ENCODE measurements at places on chromosomes 16 and 17.

- no peak for DNase-seq
Observed at GRCh38 chr16:53925107-53925410, 221.1 kb downstream of the FTO start.

- no peak for DNase-seq
Observed at GRCh38 chr17:70295731-70296130, 126.4 kb downstream of the KCNJ2 start.

GRCh38 chr17:7060165-7060891 is 16.4 kb upstream of the SLC16A11 start:
- no peak for DNase-seq

- DNase-seq, result no peak
Observed at GRCh38 chr16:73002866-73003265, 45.1 kb downstream of the ZFHX3 start.

DNA sequence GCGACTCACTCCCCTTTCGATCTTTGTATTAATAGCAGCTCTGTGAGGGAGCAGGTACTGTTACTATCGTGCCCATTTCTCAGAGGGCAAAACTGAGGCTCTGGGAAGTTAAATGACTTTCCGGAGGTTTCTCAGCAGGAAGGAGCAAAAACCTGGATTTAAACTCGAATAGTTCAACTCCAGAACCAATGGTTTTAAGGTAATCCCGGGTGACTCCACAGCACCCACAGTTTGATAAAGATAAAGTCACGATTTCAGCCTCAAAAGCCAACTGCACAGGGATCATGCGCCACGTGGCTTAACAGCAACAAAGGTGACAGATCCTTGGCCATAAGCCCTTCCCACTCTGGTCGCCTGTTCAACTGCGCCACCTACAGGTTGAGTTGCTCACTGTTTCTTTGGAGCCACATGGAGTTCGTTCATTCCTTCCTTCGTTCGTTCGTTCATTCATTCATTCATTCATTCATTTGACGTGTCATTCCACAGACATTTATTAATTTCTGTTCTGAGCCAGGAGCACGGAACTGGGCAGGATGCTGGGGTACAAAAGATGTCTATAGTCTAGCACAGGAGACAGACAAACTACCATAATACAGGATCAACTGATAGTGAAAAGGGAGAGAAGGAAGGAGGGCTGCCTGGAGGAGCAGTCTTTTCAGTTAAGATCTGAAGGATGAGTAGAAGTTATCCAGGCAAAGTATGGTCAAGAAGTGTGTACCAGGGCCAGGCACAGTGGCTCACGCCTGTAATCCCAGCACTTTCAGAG is 134.8 kb downstream of the HS3ST2 start:
- DNase-seq, result peak; percentile 15

- DNase-seq, result no peak
Observed at GRCh38 chr17:4540224-4540651, 14.9 kb downstream of the MYBBP1A start.

GRCh38 chr16:28846933-28847273 is 755 bp upstream of the TUFM start:
- DNase-seq, result no peak

- no peak for DNase-seq
Observed at GRCh38 chr17:21129023-21129681, 2.4 kb downstream of the DHRS7B start.

GRCh38 chr16:29972500-29972899 is 1.2 kb upstream of the TAOK2 start:
- DNase-seq, result no peak

Data from esophagus squamous epithelium (tissue), 5 donors.